ENCODE measurements at places on chromosomes 1 and 21.

DNA sequence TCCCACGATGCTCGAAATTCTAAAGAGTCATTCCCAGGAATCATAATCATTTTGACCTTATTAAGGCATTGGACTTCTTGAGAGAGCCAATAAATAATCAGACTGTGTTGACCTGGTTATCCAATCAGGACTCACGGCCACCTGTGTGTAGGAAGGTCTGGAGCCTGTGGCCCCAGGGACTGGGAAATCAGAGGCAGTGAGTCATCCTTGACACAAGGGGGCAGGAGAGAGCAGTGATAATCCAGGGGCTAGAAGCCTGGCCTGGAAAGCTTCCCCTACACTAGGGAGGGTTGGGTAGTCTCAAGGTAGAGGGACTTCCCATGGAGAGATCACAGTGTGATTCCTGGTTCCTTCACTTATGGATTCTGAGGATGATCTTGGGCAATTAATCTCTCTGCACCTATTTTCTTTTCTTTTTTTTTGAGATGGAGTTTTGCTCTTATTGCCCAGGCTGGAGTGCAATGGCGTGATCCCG, 4.7 kb downstream of the MR1 start:
- no peak for DNase-seq

DNA sequence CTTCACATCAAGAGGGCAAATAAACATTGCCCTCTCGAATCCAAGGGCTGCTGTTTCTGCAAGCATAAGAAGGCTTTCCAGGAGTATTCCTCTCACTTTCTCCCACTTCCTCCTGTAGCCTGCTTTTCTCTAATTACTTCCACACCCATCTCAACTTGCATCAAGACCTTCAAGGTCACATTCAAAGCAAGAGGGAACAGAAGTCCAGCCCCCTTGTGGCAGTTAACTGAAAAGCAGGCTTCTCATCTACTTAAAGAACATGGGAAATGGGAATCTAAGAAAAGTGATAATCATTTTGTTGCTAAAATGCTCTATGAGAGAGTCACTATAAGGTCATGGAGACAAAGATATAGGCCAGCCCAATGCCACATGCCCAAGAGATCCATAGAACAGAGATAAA, 874.4 kb downstream of the KCNT2 start:
- no peak for DNase-seq

GRCh38 chr1:46184920-46185658, 8.8 kb upstream of the P3R3URF start:
- DNase-seq, result no peak

DNA sequence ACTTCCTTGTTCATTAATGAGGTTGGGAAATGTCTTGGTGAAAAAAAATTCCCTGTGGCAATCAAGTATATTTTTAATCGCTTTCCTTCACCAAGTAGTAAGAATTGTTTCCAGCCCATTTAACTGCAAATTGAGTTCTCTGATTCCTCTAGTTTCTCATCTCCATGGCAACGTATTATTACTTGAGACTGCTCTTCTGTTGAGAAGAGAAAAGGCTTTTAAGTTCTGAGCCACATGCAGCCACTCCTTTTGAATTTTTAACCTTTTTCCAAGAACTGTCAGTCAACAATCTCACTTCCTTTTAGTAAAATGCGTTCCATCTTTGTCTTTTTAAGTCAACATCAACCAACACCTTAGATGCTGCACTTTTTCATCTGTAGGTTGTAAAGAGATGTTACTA, 75.7 kb upstream of the KIAA1614 start:
- no peak for DNase-seq

DNA sequence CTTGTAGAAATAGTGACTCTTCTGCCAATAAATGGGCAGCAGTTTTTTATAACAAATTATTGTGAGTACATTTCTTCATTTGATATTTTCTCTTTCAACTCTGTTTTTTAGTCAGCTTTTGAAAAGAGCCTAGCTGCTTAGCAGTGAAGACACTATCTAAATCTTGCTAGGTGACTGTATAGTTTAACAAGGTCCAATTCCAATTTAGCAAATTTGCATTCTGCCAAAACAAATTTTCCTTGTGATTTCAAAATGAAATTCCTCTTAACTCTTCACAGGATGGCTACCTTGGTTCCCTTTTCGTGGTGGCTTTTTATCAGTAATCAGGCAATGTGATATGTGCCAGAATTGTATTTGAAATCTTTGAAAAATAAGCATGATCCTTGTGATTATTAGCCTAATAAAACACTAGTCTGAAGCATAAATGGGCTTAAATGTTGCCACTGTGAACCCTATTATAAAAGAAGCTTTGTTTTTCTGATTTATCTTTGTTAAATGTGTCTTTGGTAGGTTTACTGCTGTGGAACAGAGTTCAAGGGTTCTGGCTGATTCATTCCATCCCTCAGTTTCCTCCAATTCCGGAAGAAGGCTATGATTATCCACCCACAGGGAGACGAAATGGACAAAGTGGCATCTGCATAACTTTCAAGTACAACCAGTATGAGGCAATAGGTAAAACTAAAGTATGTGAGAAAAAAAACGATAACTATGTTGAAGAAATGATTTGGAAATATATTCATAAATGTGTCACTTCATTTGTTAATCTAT, 12.2 kb downstream of the DNASE2B start:
- DNase-seq, result no peak

All from hindlimb muscle (tissue), 1 donor.